NCI-H524 (cell line): ENCODE measurements at places on chromosomes 3 and 15.

- no peak for DNase-seq
Measured at GRCh38 chr15:25783607-25784540, 79.3 kb downstream of the ATP10A start.

GRCh38 chr15:81511138-81511537 lies 137.1 kb upstream of the TMC3 start:
- no peak for DNase-seq

GRCh38 chr3:13584901-13585300 lies 36.0 kb downstream of the FBLN2 start:
- DNase-seq = no peak

- DNase-seq = no peak
Measured at GRCh38 chr15:80587816-80588456, 107.2 kb upstream of the ABHD17C start.

- DNase-seq = no peak
Measured at GRCh38 chr15:44910981-44911625, 45.4 kb upstream of the TERB2 start.

DNA sequence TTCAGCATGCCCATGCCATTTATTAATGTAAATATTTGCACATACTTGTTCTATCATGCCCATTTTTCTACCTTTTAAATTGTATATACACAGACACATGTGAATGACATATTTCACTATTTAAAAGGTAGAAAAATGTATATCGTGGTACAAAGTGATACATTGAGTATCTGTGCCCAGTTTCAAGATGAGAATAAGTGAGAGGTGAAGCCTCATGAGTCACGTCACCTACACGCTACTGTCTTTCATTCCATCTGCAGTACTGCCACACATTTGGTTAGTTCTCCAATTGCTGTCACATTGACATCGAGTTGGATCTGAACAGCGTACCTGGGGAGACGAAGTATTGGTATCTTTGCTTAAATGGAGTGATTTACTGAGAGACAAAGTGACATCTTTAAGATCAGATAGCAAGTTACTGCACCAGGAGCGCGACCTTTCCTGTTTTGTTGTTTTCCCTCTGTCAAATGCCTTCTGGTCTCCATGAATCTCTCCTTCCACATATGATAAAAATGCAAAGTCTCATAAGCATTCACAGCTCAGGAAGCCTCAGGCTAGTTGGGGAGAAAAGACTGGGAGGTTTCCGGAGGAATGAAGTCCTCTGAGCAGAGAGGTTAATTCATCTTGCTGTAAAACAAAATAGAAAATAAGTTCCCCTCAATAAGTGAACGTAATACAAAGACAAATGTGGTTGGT lies 12.0 kb downstream of the GREM1 start:
- no peak for DNase-seq

DNA sequence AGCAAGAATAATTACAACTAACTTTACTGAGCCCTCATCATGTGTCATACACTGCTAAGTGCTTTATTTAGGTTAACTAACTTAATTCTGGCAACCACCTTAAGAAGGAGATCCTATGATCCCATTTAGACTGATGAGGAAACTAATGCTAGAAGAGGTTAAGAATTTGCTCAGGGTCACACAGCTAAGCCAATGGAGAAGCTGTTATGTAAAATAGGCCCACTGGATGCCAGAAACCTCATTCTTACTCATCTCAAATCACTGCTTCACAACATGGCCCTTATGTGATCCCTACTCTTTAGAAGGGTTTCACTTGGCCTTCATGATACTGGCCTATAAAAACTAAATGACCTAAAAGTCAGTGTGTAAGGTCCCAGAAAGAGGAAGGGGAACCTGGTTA lies 41.2 kb downstream of the IMPG2 start:
- DNase-seq = no peak

GRCh38 chr3:54165865-54166264 lies 43.5 kb downstream of the CACNA2D3 start:
- no peak for DNase-seq

- DNase-seq = no peak
Measured at GRCh38 chr15:33155691-33156420, 38.7 kb downstream of the FMN1 start.

- peak; percentile 62 for DNase-seq
Measured at GRCh38 chr3:50154840-50155490, at the start of gene SEMA3F. Gene SEMA3F, plus strand, starts transcription at chr3:50155324. Its CDS starts 4,299 bp downstream, at chr3:50159623.

DNA sequence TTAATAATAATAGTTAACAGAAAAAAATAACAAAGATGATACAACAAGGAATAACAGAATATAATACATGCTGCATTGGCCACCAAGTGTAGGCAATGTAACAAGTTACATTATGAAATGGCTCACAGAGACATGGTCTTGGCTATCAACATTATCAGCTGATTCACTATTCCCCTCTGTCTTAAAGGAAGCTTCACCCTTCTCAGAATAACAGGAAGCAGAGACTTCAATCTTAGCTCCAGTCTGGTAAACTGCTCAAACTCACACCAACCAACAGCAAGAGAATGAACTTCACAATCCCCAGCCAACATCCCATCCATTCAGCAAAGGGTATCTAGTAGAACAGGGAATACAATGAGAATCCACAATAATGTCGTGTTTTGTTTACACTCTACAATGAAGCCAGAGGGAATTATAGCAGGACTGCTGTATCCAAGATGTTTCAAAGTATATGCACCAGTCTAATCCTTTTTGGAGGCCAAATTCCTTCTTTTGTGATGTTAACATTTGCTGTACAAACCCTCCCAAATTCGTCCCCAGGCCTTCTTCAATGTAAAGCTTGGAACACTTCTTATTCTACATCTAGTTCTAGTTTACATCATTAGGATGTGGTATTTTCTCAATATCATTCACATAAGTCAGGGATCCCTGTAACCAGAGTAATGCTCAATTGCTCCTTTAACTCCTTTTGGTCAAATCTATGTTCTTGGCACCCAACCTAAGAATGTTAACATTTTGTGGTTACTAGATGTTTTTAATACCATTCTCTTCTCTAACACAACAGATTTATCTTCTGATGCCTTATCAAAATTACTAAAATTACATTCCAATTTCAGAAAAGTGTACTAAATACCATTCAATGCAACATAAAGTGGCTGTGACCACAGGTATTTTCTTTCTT lies 52.4 kb upstream of the CMSS1 start:
- no peak for DNase-seq

- DNase-seq = no peak
Measured at GRCh38 chr3:53531749-53532148, 37.3 kb downstream of the CACNA1D start.

- no peak for DNase-seq
Measured at GRCh38 chr3:136473716-136474326, 223.7 kb downstream of the PCCB start.

DNA sequence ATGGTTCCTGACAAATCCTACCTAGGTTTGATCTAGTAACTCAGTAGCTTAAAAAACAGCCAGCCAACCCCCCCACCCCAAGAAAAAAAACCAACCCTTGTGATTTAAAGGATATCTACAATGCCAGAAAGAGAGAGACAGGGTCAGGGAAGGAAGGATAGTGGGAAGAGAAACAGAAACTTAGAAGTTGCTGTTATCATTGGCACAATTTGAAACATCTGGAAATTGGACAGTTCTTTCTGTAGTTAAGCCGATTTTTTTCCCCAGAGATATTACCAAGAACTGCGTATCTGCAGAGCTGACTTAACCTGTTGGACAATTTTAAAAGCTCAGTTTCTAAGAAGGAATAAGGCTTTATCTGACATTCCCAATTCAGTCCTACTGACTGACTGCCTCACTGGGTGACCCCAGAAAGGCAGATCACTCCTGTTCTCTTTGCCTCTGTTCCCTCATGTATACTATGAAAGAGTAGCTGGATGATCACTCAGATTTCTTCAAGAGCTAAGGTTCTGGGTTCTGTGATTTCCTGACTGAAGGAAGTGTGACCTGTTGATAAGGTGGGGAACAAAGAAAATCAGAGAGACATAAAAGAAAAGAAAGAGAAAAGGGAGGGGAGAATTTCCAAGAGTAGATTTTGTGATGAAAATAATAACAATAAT lies 128.3 kb downstream of the MAP2K5 start:
- DNase-seq = no peak

GRCh38 chr3:41155834-41156233 lies 43.5 kb upstream of the CTNNB1 start:
- DNase-seq = no peak

GRCh38 chr3:12117473-12117872 lies 41.2 kb downstream of the TIMP4 start:
- DNase-seq = no peak

GRCh38 chr3:105352976-105353375 lies 13.7 kb upstream of the ALCAM start:
- DNase-seq = no peak

GRCh38 chr3:178267158-178267844 lies 268.9 kb upstream of the KCNMB2 start:
- DNase-seq = no peak

GRCh38 chr3:77655396-77655795 lies 615.5 kb downstream of the ROBO2 start:
- DNase-seq = no peak

- DNase-seq = no peak
Measured at GRCh38 chr3:23239211-23240068, 36.3 kb downstream of the UBE2E2 start.

- DNase-seq = no peak
Measured at GRCh38 chr3:83873550-83873949, 1085.2 kb upstream of the CADM2 start.

DNA sequence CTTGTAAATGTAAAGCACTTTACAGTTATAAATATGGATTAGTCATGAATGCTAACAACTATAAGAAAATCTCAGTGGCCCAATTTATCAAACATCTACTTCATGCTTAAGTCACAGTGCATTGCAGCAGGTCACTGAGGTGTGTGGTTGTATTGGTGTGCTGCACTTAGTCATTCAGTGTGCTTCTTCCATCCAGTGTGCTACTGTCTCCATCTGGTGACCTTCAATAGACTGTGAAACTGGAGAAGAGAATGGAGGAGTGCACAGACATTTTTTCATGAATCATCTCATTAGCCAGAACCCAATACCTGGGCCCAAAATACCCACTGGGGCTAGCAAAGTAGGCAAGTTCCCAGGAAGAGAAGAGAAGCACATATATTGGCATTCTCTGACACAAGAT lies 199.6 kb downstream of the SHOX2 start:
- DNase-seq = no peak

GRCh38 chr3:115139072-115139471 lies 8.0 kb downstream of the ZBTB20 start:
- DNase-seq = no peak

DNA sequence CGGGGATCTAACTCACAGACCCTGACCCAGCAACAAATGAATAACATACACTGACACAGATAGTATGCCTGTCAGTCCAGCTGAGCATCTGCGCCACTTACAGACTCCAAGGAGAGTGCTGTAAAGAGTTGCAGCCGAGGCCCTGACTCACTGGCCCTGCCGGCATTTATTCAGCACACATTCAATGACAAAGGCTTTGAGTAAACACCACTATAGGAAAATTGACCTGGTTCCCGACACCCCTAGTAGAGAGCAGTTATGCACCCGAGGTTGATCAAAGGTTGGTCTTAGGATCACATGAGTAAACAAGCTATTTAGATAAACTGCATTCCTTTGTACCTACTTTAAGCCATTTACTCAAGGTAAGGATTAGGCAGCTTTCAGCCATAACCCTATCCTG lies 22.7 kb downstream of the LARS2 start:
- no peak for DNase-seq

- peak; percentile 50 for DNase-seq
Measured at GRCh38 chr15:44711743-44712345, 527 bp downstream of the B2M start.

- no peak for DNase-seq
Measured at GRCh38 chr15:59746777-59747176, 57.7 kb upstream of the BNIP2 start.

- DNase-seq = no peak
Measured at GRCh38 chr3:189119950-189120349, 51.8 kb upstream of the TPRG1 start.

DNA sequence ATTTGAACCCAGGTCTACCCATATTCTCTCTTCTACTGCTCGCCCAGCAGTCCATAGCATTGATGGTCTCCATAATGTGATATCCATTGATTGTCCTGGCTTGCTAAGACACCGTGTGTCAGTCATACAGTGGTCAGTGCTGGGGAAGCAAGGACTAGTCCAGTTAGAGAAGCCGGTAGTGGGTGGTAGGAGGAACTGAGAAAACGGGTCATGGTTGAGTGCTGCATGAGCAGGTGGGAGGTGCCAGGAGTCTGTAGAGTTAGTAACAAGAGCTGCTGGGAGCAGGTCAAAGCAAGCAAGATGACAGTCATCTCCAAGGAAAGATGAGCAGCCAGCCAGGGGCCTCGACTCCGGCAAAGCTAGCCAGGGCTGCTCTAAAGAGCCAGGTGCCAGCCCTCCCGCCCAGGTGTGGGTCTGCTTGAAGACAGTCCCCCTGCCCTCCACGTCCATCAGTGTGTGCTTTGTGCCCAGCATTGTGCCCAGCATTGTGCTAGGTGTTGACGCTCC lies 29.5 kb upstream of the USP3 start:
- DNase-seq = no peak

DNA sequence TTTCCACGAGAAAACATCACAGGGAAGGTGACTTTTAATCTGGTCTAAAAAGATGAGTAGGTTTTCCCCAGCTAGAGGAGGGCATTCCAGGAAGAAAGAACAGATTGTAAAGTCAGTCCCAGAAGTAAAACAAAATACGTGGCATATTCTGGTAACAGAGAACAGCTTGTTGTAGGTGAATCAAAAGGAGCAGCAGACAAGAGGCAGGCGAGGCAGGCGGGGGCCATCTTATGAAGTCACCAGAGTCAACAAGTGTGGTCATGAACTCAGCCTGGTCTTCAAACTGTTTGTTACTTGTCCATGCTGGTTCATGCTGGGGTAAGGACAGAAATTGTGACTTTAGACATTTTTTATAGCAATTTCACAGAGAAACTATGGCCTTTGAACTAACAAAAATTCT lies 4.0 kb upstream of the POPDC2 start:
- no peak for DNase-seq

DNA sequence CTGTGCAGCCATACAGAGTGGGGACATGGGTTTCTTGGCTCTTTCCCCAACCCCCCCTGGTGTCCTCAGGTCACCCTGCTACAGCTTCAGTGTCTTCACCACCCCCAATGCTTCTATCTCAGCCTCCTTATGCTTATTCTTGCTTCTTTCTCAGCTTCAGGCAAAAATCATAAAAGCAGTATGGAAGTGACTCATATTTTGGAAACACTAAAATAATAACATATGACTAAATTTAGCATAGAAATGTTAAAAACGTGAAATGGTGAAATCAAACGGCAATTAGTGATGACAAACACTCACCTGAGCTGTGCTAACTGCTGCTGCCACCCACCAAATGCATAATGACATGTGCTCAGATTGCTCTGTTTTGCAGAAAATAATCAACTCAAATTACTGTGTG lies 475.2 kb upstream of the EPHA3 start:
- no peak for DNase-seq

GRCh38 chr3:139540651-139541531 lies 1.3 kb upstream of the RBP1 start:
- DNase-seq = peak; percentile 64
